NCI-H2171 (cell line): ENCODE measurements at places on chromosomes 5 and 9.

DNA sequence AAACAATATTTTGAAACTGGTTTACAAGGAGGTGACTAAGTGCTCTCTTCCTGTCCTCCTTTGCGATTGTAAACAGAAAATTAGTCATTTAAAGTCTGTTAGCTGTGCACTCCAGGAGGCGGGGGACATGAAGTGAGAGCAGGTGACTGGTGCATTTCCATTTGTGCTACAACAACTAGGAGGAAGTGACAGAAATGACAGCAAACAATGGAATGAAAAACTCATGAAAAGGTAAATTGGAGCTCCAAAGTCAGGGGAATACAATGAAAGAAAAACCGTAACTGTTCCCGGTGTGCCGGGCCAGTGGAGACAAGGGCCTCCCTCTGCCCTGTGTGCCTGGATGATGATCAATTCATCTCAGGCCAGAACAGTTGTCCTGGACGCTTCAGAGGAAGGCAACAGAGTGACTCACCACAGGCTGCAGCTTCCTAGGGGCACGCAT lies 439.9 kb downstream of the GADD45G start:
- DNase-seq, result no peak

DNA sequence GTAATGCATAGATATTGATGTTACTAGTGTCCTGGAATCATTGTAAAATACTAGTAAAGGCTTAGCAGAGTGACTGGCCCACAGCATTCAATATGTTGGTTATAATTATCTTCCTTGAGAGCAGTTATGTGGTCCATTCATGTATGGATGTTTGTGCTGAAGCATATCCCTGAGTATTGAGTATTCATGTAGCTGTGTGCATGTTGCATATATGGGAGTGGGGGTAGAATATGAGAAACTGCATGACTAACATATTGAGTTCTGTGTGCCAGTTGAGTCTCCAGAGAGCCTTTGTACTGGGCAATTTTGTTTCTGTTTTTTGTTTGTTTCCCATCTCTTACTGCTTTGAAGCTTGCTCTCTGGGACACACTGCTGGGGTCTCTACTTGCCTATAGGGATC lies 222.7 kb upstream of the TRIM32 start:
- DNase-seq, result no peak

GRCh38 chr5:95760273-95761191 lies 29.4 kb downstream of the RHOBTB3 start:
- DNase-seq, result no peak

DNA sequence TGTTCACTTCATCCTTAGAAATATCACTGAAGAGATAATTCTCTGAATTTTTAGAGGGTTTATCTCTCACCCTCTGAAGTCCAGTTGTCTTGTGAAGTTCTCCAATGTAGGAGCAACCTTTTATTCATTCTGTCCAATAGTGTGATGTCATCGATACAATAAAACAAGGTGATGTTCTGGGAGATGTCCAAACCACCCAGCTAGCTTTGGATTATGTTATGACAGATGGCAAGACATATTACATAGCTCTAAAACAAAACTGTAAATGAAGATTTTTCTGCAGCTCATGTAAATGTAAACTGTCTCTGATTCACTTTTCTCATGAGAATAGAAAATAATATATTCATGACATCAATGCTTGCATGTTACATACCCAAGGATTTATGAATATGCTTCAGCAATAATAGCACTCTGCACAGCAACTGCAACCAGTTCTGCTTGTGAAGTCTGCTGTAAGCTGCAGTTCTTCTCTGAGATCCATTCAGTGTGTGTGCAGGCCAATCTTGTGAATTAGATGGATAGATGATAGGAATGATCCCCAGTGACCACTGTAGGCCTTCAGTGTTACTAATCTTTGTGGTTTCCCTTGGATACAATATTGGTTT lies 172.6 kb upstream of the CDH12 start:
- DNase-seq, result no peak

- DNase-seq, result no peak
Observed at GRCh38 chr9:137156567-137157375, 13.1 kb downstream of the LRRC26 start.

- DNase-seq, result no peak
Observed at GRCh38 chr9:91886414-91887076, 63.5 kb downstream of the ROR2 start.

DNA sequence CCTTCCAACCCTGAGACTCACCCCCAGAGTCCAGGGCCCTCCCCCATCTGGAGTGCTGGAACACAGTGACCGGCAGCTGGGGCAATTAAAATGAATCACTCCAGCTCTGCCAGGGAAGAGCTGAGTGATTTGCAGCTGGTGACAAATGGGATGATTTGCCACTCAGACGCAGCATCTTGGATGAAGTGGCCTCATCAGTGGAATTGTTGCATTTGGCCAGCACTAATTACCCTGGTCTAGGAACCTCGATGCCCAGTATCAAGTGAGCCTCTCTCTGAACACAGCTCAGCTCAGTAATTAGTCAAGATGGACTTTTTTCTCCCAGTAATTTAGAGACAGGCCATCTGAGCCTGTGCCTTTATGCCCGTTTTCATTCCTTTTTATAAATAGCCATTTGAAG lies 259.5 kb downstream of the GRIA1 start:
- no peak for DNase-seq

- no peak for DNase-seq
Observed at GRCh38 chr9:137055385-137056364, 1.8 kb upstream of the ENTPD2 start.

GRCh38 chr9:132474253-132474652 lies 64.2 kb downstream of the CFAP77 start:
- DNase-seq, result no peak

- DNase-seq, result no peak
Observed at GRCh38 chr5:1875281-1875842, 7.4 kb downstream of the IRX4 start.

GRCh38 chr9:107260437-107261081 lies 22.5 kb upstream of the RAD23B start:
- DNase-seq, result peak; percentile 3

GRCh38 chr5:107219993-107220392 lies 450.7 kb downstream of the EFNA5 start:
- no peak for DNase-seq

GRCh38 chr5:18745042-18745987 lies 1111.1 kb downstream of the TAF11L14 start:
- DNase-seq, result no peak

DNA sequence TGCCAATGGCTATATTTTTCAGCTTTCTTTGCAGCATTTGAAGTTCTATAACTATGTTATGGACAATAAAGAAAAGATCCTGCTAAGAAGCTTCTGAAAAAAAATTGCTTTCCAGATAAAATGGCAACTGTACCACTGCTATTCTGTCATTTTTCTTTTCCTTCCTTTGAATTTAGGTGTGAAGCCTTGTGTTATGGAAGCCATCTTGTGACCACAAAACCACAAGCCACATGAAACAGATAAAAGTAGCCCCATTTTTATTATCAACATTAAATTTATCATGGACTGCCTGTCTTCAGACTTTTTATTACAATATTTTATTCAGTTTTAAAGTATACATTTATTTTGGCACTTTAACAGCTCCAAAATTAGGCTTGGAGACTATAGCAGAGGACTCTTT lies 289.9 kb upstream of the ACTBL2 start:
- no peak for DNase-seq

DNA sequence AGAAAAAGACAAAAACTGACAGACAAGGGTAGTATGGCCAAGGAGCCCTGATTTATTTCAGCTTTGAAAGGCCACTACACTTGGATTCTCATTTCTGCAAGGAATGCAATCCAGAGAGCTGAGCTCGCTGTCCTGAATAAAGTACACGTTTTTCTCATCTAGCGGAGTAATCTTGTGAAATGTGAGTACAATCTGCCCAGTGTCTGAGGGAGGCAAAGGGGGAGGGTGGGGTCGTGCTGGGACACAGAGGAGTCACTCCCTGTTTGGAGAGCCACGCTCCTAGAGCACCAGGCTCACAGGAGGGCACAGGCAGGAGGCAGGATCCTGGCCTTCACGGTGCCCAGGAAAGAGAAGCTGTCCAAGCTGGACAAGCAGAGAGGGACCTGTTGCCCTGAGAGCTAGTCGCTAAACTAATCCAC lies 51.0 kb upstream of the IFNK start:
- peak; percentile 45 for DNase-seq

DNA sequence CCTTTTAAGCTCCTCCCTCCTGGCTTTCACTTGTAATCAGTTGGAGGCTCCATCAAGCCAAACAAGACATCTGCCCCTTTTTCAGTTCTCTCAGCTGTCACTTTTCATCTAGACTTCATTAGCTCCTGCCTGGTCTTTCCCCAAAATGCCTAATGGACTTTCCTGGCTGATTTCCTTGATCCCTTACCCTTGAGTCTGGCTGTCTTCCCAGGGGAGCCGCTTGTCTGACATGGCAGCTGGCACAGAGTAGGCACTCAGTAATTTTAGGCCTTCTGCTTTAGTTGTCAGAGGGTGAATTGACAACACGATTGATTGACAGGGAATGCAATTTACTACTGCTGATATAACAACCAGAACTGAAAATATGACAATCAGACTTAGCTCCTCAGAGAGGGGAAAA lies 2.1 kb downstream of the C9orf153 start:
- peak; percentile 60 for DNase-seq

- DNase-seq, result peak; percentile 71
Observed at GRCh38 chr9:130433168-130433946, 11.4 kb upstream of the ASS1 start.

GRCh38 chr9:35353731-35354365 lies 136.1 kb upstream of the RUSC2 start:
- DNase-seq, result no peak

DNA sequence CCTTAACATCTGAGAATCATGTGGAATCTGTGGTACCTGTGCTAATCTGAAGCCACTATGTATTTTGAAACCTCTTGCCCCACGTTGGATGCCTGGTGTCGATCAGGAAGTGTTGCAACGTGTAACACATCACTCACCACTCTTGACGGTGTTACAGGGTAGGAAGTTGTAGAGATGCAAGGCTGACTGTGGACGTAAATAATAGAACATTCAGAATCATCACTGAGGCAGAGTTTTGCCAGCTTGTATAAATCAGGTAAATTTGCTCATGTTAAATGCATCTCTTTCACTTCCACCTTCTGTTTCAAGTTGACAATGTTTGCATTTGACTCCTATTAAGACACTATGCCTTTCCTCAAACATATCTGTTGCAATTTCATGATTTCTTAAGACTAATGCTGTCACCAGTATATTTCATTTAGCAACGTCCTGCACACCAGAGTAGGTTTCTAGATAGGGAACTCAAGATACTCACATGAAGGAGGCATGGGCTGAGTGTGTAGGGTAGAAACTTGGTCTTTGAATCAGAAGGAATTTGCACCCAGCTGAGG lies 38.1 kb downstream of the BASP1 start:
- no peak for DNase-seq

DNA sequence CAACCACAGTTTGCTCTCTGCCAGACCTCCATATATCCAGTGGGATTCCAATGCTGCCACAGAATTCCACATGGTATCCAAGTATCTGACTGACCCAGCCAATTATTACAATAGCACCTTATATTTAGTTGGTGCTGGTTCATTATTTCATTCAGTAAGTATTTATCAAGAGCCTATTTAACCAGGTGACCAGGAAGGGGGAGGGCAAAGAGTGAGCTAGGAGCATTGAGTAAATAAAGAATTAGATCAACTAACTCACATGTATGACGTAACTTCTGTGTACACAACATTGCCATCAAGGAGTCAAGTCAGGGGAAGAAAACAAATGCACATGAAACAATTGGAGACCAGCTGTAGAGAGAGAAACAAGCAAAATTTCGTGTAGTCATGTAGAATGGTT lies 207.1 kb upstream of the PAPPA start:
- no peak for DNase-seq

- DNase-seq, result no peak
Observed at GRCh38 chr5:141763541-141763940, 81.5 kb upstream of the ARAP3 start.

DNA sequence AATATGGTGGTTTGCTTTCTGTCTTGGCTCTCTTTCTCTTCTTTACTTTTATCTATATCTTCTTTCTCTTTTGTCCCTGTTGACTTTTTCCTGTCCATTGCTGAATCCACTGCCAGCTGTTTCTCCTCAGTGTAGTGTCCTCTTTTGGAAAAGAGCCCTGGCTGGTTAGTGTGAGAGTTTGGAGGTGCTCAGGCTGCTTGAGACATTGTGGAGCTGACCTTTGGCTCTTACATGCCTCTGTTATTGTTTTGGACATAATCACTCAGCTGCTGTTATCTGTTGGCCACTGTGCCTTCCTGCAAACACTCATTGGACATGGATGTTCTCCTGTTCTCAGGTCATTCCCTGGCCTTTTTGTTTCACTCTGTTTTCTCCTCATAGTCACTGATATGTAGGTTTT lies 295.4 kb upstream of the RIOK2 start:
- DNase-seq, result no peak

- DNase-seq, result no peak
Observed at GRCh38 chr9:116141864-116142561, 11.6 kb upstream of the PAPPA start.

DNA sequence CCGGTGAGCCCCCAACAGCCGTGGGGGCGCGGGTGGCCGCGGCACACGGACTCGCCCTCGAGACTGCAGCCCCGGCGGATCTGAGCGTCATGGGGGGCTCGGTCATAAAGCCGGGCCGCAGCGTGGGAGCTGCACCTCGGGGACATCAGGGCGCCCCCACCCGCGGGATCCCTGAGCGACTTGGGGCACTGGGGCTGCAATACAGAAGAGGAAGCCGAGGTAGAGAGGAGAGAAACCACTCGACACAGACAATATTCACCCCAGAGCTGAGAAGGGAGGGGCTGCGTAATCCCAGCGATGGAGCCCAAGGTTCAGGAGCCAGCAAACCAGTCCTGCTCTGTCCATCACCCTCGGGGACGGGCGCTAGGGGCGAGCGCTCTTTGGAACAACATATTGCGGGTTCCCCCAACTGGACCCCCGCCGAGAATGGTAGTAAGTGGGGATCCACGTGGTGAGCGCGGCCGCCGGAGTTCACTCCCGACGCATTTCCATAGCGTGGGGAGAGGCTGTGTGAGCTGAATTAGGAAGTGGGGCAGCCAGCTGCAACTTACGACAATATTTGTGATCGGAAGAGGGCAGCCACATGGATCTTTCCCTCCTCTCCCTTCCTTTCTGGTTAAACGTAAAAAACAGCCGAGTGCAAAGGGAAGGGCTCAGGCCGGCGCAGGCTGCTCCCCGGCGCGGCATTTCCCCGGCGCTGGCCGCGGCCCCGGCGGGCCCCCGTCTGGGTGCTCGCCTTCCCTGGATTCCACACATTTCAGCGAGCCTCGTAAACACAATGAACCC lies 9.9 kb downstream of the PTCH1 start:
- DNase-seq, result peak; percentile 50

GRCh38 chr9:134961331-134962064 lies 43.8 kb upstream of the FCN1 start:
- no peak for DNase-seq

GRCh38 chr5:13133951-13134350 lies 810.5 kb downstream of the DNAH5 start:
- no peak for DNase-seq

DNA sequence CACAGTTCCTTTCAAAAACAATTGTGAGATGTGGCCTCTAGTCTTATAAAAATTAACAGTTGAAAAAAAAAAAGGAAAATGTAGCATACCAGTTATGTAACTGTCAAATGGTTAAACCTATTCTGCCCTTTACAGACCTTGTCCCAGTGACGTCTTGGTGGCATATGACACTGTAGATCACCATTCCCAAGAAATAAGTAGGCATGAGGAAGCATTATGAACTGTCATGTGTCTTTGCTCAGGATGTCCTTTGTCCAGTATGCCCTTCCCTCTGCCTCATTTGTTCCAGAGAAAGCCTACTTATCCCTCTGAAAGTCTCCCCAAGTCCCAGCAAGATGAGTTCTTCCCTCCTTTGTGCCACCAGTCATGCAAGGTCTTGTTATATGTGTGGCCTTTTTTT lies 63.2 kb downstream of the PAM start:
- no peak for DNase-seq

GRCh38 chr5:145178641-145179523 lies 656.3 kb downstream of the PRELID2 start:
- no peak for DNase-seq
